ENCODE measurements at places on chromosomes 5 and 9.

DNA sequence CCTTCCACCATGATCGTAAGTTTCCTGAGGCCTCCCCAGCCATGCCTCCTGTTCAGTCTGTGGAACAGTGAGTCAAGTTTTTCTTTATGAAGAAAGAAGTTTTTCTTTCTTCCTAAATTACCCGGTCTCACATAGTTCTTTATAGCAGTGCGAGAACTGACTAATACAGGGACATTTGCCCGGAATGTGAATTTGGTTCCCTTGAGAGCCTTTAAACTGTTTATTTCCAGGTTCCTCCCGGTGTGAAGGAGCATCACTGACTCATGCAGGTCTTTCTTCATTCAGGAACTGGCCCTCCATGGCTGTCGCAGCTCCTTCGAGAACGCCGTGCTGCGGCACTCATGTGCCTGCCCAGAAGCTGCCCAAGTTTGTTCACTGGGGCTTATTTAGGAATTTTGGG, 87.7 kb downstream of the PTCH1 start:
- no peak for DNase-seq

DNA sequence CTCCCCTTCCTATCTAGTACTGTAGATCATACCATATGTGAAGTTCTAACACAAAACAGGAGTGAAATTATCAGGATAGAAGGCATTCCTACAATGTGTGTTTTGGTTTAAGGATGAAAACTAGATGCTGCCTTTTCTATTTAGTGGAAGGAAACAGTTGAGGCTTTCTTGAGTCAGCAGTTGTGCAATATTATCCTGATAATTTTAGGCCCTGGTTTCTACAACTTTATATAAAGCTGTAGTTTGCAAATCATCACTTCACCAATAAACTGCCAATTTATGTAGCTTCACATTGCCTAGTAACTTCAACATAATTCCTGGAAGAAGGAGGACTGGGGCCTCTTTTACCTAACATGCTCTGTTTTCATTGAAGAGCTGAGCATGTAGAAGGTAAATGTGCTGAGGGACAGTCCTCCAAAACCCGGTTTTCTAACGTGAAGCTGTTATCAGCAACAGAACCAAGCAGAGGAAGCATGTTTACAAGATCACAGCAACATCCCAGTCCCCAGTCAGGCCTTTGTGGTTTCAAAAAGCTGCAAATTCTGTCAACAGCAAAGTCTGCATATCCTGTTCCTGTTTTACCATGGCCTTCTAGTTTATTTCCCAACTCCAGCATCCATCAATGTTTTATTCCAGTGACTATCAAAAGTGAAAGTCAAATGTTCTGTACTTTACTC, 513.4 kb upstream of the MEF2C start:
- no peak for DNase-seq

DNA sequence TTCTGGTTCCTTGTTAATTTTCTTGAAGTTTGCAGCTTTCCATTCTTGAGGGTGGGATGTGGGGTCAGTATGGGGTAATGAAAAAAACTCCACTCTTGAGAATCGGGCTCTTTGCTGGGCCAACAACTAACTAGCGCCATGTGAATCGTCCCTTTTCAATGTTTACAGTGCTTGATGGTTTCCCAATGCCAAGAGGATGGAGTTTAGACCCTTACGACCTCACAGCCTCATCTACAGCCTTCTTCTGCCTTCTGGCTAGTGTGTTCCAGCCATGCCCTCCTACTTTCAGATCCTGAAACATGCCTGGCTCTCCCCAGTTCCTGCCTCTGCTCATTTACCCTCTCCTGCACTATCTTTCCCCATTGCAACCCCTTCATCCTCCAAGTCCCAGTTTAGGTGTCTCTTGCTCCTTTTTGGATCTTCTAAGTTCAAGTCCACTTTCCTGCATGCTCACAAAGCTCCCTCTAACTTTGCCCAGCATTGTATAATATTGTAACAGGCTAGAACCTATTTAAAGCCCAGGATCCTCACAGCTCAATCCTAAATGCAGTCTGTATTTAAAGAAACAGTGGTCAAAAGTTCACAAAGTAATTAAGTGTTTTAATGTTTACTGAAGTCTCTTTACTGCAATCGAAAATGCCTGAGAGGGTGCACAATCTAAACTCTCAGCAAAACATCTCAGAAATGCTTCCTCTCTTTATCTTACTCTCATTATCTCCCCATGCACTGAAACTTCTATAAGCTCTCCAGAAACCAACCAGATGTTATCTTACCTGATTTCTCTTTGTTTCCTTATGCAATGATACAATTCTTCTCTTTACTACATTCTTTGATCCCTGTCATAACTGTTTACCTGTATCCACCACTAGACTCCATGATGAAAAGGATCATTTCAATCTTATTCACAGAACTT, 20.6 kb upstream of the CAST start:
- DNase-seq = no peak

- no peak for DNase-seq
Measured at GRCh38 chr5:91469517-91470165, 86.5 kb upstream of the ARRDC3 start.

Data from coronary artery (tissue), 2 donors.